Lung (tissue), 17 donors: ENCODE measurements at places on chromosomes 7 and 10.

GRCh38 chr10:97121041-97121440 lies 64.7 kb downstream of the SLIT1 start:
- H3K4me1 ChIP-seq = no peaks in the 10 kb centered on the region
- H3K36me3 ChIP-seq = no peaks in the 10 kb centered on the region
- peaks cover 3% of the 10 kb centered on the region for H3K27me3 ChIP-seq
- DNase-seq = no peak
- H3K4me3 ChIP-seq = no peak overlapping the region

DNA sequence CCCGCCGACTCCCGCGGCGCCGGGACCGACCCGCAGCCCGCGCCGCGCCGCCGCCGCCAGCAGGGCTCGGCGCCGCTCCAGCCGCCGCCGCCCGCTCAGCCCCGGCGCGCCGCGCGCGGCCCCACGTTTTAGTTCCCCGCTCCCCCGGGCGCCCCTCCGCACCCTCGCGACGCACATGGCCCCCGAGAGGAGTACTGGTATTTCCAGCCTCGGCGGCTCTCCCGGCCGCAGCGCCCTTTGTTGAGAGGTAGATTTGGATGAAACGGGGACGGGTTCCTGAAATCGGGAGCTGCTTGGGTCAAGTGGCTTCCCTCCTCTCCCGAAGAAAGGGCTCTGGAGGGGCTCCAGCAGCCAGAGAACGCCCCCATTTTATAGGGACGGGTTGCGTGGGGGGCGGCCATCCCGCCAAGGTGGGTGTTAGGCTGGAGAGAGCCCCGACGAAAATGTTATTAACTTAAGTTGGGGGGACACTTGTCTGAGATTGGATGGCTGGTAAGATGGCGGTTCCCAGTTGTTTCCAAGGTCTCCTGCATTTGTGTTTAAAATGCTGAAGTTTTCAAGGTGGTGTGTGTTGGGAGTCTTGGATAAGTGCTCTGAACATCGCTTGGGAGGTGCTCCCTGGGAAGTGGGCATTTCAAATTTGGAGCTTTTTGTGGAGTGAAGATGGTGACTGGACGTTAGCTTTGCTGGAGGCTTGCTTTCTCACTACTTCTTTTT lies 1.2 kb downstream of the BMI1 start:
- H3K27me3 ChIP-seq = peaks cover 37% of the 10 kb centered on the region
- H3K36me3 ChIP-seq = no peaks in the 10 kb centered on the region
- peak; percentile 54 for DNase-seq
- H3K27ac ChIP-seq = no peak overlapping the region

DNA sequence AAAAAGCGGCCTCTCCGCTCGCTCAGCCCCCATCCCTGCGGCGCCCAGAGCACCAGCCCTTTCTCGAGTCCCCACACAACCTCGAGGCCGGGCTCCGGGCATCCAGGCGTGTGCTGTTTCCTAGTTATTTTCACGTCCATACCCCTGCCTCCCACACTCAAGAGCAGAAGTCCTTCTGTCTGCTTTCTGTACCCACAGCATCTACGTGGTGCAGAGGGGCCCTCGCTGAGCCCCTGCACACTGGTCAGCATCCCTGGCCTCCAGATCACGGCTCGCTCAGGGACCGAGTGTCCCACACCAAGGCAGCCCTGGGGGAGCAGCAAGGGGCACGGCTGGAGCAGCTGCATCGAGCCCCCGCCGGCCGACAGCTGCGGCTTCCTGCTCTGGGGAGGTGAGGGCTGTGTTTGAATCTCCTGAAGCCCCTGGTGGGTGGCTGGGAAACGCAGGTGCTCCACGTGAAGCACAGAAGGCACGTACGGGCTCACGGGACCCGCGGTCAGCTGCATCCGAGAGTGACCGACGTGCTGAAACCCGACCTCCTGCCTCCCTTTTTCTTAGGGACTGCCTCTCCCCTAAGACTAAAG lies 333.1 kb downstream of the DNAJB6 start:
- no peaks in the 10 kb centered on the region for H3K36me3 ChIP-seq
- peaks cover 3% of the 10 kb centered on the region for H3K27me3 ChIP-seq
- H3K4me3 ChIP-seq = no peak overlapping the region
- peaks cover 3% of the 10 kb centered on the region for H3K4me1 ChIP-seq
- H3K27ac ChIP-seq = no peak overlapping the region

DNA sequence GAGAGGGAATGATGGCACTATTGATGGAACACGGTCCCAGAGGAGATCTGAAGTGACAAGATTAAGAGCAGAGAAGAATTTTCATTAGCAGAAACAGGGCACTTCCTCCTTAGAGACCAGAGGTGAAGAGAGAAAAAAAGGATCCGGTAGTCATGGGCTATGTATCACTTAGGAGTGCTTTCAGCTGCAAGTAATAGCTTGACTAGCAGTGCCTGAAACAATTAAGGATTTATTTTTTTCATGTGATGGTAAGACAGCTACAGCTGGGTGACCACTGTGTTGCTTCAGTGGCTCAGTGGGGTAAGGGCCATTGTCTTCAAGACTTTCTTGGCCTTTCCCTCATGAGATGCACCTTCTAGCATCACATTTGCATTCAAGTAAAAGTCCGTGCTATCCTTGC lies 515.1 kb upstream of the GALNT17 start:
- H3K4me1 ChIP-seq = peaks cover 8% of the 10 kb centered on the region
- DNase-seq = no peak
- H3K4me3 ChIP-seq = no peak overlapping the region
- H3K27ac ChIP-seq = no peak overlapping the region
- no peaks in the 10 kb centered on the region for H3K36me3 ChIP-seq
- no peaks in the 10 kb centered on the region for H3K27me3 ChIP-seq

DNA sequence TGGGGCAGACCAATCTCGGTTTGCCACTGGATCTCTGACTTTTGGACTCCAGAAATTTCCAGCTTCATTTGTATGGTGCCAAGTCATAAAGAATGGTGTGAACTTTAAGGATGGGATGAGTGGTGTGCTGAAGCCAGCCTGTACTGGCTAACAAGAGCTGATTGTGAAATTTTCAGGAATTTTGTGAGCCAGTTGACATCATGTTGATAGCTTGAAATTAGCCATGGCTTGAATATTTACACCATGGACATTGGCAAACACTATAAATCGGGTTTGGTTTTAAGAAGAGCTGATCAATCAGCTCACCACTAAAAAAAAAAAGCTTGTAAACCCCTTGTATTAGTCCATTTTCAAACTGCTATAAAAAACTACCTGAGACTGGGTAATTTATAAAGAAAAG lies 14.1 kb upstream of the MYH16 start:
- H3K27me3 ChIP-seq = no peaks in the 10 kb centered on the region
- DNase-seq = no peak
- no peak overlapping the region for H3K4me3 ChIP-seq
- no peak overlapping the region for H3K27ac ChIP-seq
- H3K36me3 ChIP-seq = no peaks in the 10 kb centered on the region

GRCh38 chr10:127082651-127083050 lies 113.7 kb downstream of the INSYN2A start:
- H3K27ac ChIP-seq = no peak overlapping the region
- no peaks in the 10 kb centered on the region for H3K27me3 ChIP-seq
- no peaks in the 10 kb centered on the region for H3K4me1 ChIP-seq
- H3K4me3 ChIP-seq = no peak overlapping the region

GRCh38 chr10:82267960-82268359 lies 393.0 kb downstream of the NRG3 start:
- H3K27ac ChIP-seq = no peak overlapping the region
- H3K4me3 ChIP-seq = no peak overlapping the region
- no peaks in the 10 kb centered on the region for H3K4me1 ChIP-seq

DNA sequence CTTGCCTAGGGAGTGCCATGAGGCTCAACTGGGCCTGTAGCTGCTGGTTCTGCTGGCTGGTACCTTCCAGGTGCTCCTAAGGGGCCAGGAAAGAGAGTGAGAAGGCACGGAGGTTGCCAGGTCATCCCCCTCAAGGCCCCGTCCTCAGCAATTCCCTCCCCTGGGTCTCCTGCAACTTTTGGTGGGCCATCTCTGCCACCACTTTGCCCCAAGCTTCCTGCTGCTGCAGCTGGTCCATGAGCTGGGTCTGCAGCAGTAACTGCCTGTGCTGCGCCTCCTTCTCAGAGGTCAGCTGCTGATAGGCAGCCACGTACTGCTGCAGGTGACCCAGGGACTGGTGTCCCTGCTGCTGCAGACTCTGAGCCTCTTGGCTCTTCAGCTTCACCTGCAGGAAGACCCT lies 17.3 kb upstream of the MTPAP start:
- peaks cover 9% of the 10 kb centered on the region for H3K4me1 ChIP-seq
- H3K27ac ChIP-seq = no peak overlapping the region
- H3K27me3 ChIP-seq = no peaks in the 10 kb centered on the region
- no peak overlapping the region for H3K4me3 ChIP-seq

GRCh38 chr10:59934701-59935100 lies 28.3 kb upstream of the CCDC6 start:
- H3K27ac ChIP-seq = no peak overlapping the region
- DNase-seq = no peak
- H3K36me3 ChIP-seq = no peaks in the 10 kb centered on the region
- H3K4me3 ChIP-seq = no peak overlapping the region
- H3K4me1 ChIP-seq = no peaks in the 10 kb centered on the region

GRCh38 chr7:157228864-157229422 lies 90.2 kb downstream of the UBE3C start:
- H3K27ac ChIP-seq = no peak overlapping the region
- no peaks in the 10 kb centered on the region for H3K27me3 ChIP-seq
- H3K4me1 ChIP-seq = no peaks in the 10 kb centered on the region
- H3K4me3 ChIP-seq = no peak overlapping the region
- H3K36me3 ChIP-seq = peaks cover 15% of the 10 kb centered on the region

- H3K27ac ChIP-seq = peak overlapping the region; percentile 52
- no peaks in the 10 kb centered on the region for H3K27me3 ChIP-seq
- H3K4me1 ChIP-seq = peaks cover 3% of the 10 kb centered on the region
- no peaks in the 10 kb centered on the region for H3K36me3 ChIP-seq
- no peak for DNase-seq
- peak overlapping the region; percentile 19 for H3K4me3 ChIP-seq
Measured at GRCh38 chr10:24119896-24120295, 89.0 kb upstream of the KIAA1217 start.

- no peak overlapping the region for H3K4me3 ChIP-seq
- no peaks in the 10 kb centered on the region for H3K27me3 ChIP-seq
- H3K36me3 ChIP-seq = no peaks in the 10 kb centered on the region
- H3K27ac ChIP-seq = no peak overlapping the region
Measured at GRCh38 chr10:88890681-88891381, 10.8 kb downstream of the STAMBPL1 start.

- H3K36me3 ChIP-seq = peaks cover 1% of the 10 kb centered on the region
- no peak for DNase-seq
- H3K27me3 ChIP-seq = no peaks in the 10 kb centered on the region
- H3K27ac ChIP-seq = peak overlapping the region; percentile 68
Measured at GRCh38 chr10:103111031-103111917, 81.8 kb downstream of the NT5C2 start.
